ENCODE measurements at places on chromosomes 6 and 20. TPM values are rescaled to one million over a fixed set of nuclear protein-coding genes. Genes with fewer than 3 reads are reported as not detected.

ATP9A gene
- 13.9 TPM for total RNA-seq

CLDN20 gene
- not detected for total RNA-seq

ELOVL4 gene
- 10.0 TPM for total RNA-seq

LIN28B gene
- total RNA-seq: not detected

MYB gene
- 0.12 TPM for total RNA-seq

OTOR gene
- not detected for total RNA-seq

BEND3 gene
- total RNA-seq: 2.2 TPM

LSM14B gene
- 54.5 TPM for total RNA-seq

PNPLA1 gene
- not detected for total RNA-seq

UBE2C gene
- total RNA-seq: 17.6 TPM

ZNF334 gene
- 4.8 TPM for total RNA-seq

ZSCAN23 gene
- 6.3 TPM for total RNA-seq

LRP11 gene
- 125 TPM for total RNA-seq

SLC29A1 gene
- 11.4 TPM for total RNA-seq

SOX18 gene
- 0.12 TPM for total RNA-seq

STXBP5 gene
- total RNA-seq: 110 TPM

VSTM2L gene
- 0.66 TPM for total RNA-seq

COL12A1 gene
- 765 TPM for total RNA-seq

ARFGEF3 gene
- total RNA-seq: 1.7 TPM

MMP24 gene
- total RNA-seq: 0.11 TPM

BICRAL gene
- total RNA-seq: 3.9 TPM

SLC22A7 gene
- total RNA-seq: not detected

SLC32A1 gene
- not detected for total RNA-seq

OPN5 gene
- not detected for total RNA-seq

CLVS2 gene
- 0.12 TPM for total RNA-seq

SLC17A9 gene
- total RNA-seq: 16.6 TPM

C20orf204 gene
- 1.2 TPM for total RNA-seq

EMILIN3 gene
- under 0.01 TPM for total RNA-seq

UBD gene
- total RNA-seq: not detected

SOBP gene
- 15.4 TPM for total RNA-seq

ZNF391 gene
- total RNA-seq: 1.7 TPM

ACSS1 gene
- total RNA-seq: 6.6 TPM

KCNS1 gene
- total RNA-seq: 1.00 TPM

DOK5 gene
- 14.6 TPM for total RNA-seq

SCRT2 gene
- total RNA-seq: not detected

ARMH2 gene
- not detected for total RNA-seq

DCDC2 gene
- 6.1 TPM for total RNA-seq

GABRR2 gene
- 0.11 TPM for total RNA-seq

CNPY3 gene
- 19.0 TPM for total RNA-seq

PCED1A gene
- total RNA-seq: 22.2 TPM

PBOV1 gene
- total RNA-seq: not detected

JARID2 gene
- total RNA-seq: 9.5 TPM

GRM1 gene
- not detected for total RNA-seq

MCHR2 gene
- not detected for total RNA-seq

NKAPL gene
- 1.9 TPM for total RNA-seq

NRSN1 gene
- not detected for total RNA-seq

HCK gene
- not detected for total RNA-seq

SLC17A3 gene
- not detected for total RNA-seq

BTNL2 gene
- not detected for total RNA-seq

C6orf141 gene
- total RNA-seq: 55.3 TPM

ZBP1 gene
- not detected for total RNA-seq

BPIFB2 gene
- not detected for total RNA-seq

SMPDL3A gene
- 38.1 TPM for total RNA-seq

Measured in uterine smooth muscle cell (primary cell).